ENCODE measurements at places on chromosomes 7 and 10. TPM values are rescaled to one million over a fixed set of nuclear protein-coding genes. Genes with fewer than 3 reads are reported as not detected.

Gene ANKRD26
- 12.1 TPM for total RNA-seq

Gene TAS2R3
- total RNA-seq: 3.9 TPM

DNA sequence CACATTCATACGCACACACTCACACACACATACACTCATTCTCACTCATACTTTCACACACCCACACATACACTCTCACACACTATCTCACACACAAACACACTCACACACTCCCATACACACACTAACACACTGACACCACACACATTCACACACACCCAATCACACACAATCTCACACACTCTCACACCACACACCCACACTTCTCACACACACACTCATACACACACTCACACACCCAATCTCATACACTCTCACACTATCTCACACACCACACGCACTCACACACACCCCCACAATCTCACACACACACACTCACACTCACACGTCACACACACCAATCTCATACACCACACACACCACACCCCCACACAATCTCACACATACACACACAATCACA is 71.0 kb downstream of the GLRX3 start:
- no peak for DNase-seq

Gene CSTF2T
- 20.0 TPM for total RNA-seq

GRCh38 chr7:149261316-149261828 is 624 bp upstream of the ZNF783 start:
- DNase-seq: no peak

Gene HACD1
- 11.7 TPM for total RNA-seq

Gene CCDC71L
- total RNA-seq: 18.5 TPM

Gene TFPI2
- 47.2 TPM for total RNA-seq

Gene EEF1AKMT2
- total RNA-seq: 20.5 TPM

- DNase-seq: no peak
Measured at GRCh38 chr7:42283553-42283952, 46.5 kb upstream of the GLI3 start.

Gene TMEM176A
- 121 TPM for total RNA-seq

Gene HOXA7
- 0.23 TPM for total RNA-seq

DNA sequence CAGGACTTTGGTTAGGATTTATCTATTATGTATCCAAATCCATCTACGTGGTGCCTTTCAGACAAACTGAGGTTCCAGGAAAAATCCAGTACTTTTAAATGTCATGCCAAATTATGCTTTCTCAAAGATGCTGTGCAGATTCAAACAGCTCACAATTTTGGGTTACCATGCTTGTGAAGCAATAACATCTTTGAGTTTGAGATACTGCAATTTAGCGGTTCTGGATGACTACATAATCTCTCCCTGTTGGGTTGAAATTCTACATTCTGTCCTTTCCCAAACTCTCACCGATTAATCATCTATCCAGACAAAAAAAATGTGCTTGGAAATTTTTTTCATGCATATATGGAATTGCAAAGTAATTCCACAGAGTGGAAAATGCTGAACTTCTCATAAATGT is 3.5 kb downstream of the RHOBTB1 start:
- DNase-seq: no peak

DNA sequence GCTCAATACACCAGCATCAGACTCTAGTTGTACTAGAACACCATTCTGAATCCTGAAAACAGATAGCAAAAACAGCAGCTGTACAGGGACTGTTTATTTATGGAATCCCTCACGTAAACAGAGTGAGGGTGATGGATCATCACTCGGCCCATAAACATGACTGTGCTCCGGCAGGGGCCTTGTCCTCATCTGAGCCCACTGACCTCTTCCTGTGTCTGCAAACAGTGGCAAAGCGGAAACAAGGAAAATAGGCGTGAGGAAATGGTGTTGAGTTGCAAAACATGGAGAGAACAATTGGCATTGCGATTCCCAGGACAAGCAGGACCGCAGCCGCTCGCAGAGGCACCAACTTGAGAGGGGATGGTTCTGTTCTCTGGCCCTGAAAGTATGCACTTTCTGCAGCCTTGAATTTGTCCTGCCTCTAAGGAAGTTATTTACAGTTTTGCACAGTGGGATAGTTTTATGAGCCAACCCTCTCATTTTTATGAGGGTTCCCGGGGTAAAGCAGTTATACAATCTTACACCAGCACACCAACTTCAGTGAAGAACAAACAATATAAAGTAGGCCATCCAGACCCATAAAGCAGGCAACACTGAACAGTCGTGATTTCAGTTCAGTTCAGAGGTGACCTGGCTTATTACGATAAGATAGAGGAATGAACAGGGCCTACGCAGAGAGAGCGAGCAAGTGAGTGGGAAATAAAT is 248.0 kb upstream of the FZD8 start:
- DNase-seq: no peak

- peak; percentile 27 for DNase-seq
Measured at GRCh38 chr10:49139028-49139845, 5.4 kb upstream of the FAM170B start.

Data from ovary (tissue), 10 donors.